Karpas-422 (cell line): ENCODE measurements at places on chromosomes 2 and 18.
A peak's percentile ranks its signal among the peaks of the same experiment; 100 is the strongest.

- H3K4me1 ChIP-seq, result no peaks in the 10 kb centered on the region
- H3K27ac ChIP-seq, result no peak overlapping the region
- H3K36me3 ChIP-seq, result no peaks in the 10 kb centered on the region
- H3K27me3 ChIP-seq, result no peaks in the 10 kb centered on the region
- no peak for DNase-seq
- no peak overlapping the region for H3K4me3 ChIP-seq
Observed at GRCh38 chr2:193810533-193810932, 1615.8 kb upstream of the TMEFF2 start.

DNA sequence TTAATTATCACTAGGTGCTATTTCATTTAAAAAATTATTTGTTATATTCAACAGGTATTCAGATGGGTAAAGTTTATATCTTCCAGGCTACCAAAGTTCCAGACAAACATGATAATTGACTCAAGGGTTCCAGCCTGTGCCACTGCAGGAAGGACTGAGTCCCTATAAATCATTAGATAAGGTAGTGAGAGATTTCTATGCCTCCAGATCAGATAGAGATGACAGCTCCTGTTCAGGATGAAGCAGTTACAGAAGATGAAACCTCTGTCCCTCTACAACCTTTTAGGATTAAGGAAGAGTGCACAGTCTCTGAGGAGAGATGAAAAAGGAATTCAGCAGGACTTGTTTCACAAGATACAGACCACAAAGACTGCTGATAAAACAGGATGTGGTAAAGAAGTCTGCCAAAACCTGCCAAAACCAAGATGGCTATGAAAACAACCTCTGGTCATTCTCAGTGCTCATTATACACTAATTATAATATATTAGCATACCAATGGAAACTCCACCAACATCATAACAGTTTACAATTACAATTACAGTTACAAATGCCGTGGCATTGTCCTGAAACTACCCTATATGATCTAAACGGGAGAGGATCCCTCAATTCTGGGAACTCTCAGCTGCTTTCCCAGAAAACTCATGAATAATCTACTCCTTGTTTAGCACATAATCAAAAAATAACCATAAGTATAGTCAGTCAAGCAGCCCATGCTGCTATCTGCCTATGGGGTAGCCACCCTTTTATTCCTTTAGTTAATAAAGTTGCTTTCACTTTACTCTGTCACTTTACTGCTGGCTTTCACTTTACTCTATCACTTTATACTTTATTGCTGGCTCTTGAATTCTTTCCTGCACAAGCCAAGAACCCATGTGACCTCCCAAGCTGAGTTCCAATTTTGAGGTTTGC lies 288.5 kb downstream of the PDE11A start:
- no peak overlapping the region for H3K4me3 ChIP-seq
- H3K4me1 ChIP-seq, result no peaks in the 10 kb centered on the region
- H3K36me3 ChIP-seq, result no peaks in the 10 kb centered on the region
- H3K27ac ChIP-seq, result no peak overlapping the region

DNA sequence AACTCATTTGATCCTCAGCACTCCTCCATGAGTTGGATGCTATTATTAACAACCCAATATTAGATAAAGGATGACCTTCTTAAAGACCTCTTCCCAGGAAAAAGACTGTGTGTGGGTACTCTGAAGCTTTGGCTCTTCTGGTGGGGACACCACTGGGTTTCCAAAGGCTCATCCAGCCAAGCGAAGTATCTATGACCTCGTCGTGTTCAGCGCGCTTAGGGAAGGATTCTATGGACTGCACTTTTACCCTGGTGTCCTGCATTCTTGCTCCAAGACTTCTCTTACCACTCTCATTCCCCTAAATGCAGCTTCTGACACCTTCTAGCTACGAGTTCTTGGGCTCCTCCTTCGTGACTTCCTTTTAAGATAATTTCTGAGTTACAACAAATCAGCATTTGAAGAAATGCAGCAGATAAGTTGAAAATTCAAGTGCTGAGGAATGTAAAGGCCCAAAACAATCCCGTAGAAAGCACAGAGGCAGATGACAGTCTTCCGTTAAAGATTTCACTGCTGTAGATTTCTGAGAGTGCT lies 673 bp upstream of the HNMT start:
- no peak overlapping the region for H3K4me3 ChIP-seq
- H3K4me1 ChIP-seq, result no peaks in the 10 kb centered on the region
- no peaks in the 10 kb centered on the region for H3K36me3 ChIP-seq

GRCh38 chr2:16553226-16553625 lies 112.4 kb downstream of the CYRIA start:
- H3K36me3 ChIP-seq, result no peaks in the 10 kb centered on the region
- DNase-seq, result peak; percentile 73
- H3K27me3 ChIP-seq, result no peaks in the 10 kb centered on the region
- H3K4me1 ChIP-seq, result no peaks in the 10 kb centered on the region

DNA sequence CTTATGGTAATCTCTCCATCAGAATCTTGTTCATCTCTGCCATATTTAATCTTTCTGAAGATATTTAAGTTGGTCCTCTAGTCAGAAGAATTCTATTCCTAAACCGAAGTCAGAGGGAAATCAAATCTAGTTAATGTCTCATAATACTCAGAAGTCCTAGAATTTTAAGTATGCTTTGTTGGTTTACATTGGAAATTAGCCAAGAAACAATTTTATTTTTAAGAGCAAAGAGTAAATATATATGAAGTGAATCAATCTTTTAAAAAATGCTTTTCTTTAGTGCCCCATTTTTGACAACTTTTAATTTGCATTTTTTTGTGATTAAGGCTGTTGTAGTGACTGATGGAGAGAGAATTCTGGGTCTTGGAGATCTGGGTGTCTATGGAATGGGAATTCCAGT lies 38.1 kb downstream of the ME2 start:
- H3K36me3 ChIP-seq, result peaks cover 51% of the 10 kb centered on the region
- H3K27ac ChIP-seq, result no peak overlapping the region
- H3K4me1 ChIP-seq, result no peaks in the 10 kb centered on the region
- DNase-seq, result no peak
- H3K4me3 ChIP-seq, result no peak overlapping the region
